ENCODE measurements at places on chromosomes 13 and 19.

GRCh38 chr19:13079542-13079986, 23.1 kb downstream of the LYL1 start:
- DNase-seq = no peak

- DNase-seq = no peak
These were observed 1.3 kb upstream of the PVR start for GRCh38 chr19:44642377-44642776.

DNA sequence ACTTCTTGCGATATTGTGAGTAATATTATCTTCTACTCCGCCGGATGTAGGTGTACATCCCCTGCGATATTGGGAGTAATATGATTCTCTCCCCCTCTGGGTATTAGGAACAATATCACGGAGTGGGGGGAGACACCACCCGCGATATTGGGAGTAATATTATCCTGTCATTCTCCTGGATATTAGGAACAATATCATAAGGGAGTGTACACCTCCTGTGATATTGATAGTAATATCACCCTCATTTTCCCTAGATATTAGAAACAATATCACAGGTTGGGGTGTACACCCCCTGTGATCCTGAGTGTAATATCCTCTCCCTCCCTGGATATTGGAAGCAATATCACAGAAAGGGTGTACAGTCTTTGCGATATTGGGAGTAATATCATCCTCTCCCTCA, 64.3 kb upstream of the CEACAM21 start:
- no peak for DNase-seq

- no peak for DNase-seq
These were observed 13.9 kb upstream of the PLAUR start for GRCh38 chr19:43683905-43684304.

DNA sequence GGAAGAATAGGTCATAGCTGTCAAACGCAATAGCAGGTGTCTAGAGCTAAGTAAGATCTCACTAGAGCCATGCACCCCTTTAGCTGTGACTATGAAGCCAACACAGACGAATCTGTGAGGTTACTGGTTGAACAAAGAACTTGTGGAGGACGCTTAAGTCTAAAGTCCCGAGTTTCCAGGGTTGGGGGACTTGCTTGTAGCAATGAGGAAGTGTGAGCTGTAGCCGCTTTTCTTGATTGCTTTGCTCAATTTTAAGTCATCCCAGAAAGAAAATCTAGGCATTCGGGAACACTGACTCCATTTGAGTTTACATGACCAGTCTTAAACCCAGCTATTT, 1.6 kb downstream of the GPC5 start:
- DNase-seq = no peak

- no peak for DNase-seq
These were observed 65.8 kb downstream of the ZIC5 start for GRCh38 chr13:99905814-99906213.

DNA sequence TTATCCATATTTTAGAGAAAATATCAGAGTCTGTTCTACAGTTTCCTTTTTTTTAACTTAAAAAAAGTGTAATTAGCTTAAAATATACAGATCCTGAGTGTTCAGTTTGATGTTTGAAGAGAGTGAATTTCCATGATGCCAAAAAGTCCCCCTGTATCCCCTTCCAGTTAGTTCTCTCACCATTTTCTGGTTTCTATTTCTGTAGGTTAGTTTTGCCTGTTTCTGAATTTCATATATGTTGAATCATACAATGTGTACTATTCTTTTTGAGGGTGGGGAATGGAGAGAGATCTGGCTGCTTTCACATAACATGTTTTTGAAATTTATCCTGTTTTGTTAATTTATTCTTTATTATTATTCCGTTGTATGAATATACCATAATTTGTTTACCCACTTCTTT, 95.9 kb downstream of the PDS5B start:
- no peak for DNase-seq

DNA sequence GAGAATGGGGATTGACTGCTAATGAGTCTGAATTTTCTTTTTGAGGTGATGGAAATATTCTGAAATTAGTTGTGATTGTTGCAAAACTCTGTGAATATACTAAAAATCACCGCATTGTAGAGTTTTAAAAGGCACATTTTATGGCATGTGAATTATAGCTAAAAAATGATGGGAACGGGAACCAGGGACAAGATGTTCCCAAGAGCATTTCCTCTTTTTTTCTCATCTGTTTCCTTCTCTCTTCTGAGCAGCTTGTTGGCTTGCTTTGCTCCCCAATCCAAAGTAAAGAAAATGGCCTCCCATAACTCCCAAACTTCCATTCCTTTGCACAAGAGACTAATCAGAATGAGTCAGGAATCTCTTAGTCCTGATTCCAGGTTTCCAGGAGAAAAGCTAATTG, 459.2 kb downstream of the TSHZ3 start:
- DNase-seq = no peak

- no peak for DNase-seq
These were observed 96.0 kb downstream of the UBL3 start for GRCh38 chr13:29754473-29754806.

DNA sequence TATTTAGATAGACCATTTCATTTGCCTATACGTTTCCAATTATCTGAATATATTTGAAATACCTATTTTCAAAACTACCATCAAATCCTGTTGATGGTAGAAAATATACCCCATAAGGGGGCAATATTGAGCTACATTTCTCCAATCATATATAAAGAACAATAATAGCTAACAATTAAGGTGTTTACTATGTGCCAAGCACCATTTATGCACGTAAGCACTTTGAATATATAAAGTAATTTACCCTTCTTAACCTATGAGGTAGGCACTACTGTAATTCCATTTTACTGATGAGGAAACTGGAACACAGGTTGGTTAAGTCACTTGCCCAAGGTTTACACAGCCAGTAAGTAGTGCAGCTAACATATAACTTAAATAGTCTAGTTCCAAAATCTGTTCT, 79.2 kb downstream of the UBL3 start:
- DNase-seq = no peak

DNA sequence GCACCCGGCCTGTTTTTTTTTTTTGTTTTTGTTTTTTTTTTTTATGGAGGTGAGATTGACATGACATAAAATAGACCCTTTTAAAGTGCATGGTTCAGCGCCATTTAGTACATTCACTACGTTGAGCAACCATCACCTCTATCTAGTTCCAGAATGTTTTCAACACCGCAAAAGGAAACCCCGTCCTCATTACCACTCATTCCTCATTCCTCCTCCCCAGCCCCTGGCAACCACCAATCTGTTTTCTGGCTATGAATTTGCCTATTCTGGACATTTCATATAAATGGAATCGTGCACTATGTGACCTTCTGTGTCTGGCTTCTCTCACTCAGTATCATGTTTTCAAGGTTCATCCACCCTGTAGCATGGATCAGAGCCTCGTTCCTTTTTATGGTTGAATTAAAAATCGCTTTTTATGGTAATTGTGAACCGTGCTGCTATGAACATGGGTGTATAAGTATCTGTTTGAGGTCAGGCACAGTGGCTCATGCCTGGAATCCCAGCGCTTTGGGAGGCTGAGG, 9.9 kb upstream of the ADGRE5 start:
- no peak for DNase-seq

GRCh38 chr19:1893791-1894190, 8.5 kb upstream of the ABHD17A start:
- no peak for DNase-seq

DNA sequence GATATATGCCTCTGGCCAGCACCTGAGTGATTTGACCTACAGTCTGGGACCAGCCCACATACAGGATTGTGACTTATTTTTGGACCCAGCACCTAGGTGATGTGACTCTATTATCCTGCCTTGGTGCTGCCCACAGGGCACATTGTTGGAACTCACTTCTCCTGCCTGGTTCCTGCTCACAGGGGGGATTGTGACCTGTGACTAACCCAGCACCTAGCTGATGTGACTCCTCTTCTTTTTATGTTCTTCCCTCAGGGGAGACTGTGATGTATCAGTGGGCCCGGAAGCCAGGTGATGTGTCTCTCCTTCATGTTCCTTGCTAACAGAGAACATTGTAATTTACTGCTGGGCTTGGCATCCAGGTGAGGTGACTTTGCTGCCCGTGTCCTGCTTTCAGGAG, 63.0 kb upstream of the ZNF724 start:
- no peak for DNase-seq

GRCh38 chr13:102779436-102780159, 6.0 kb upstream of the TEX30 start:
- no peak for DNase-seq

DNA sequence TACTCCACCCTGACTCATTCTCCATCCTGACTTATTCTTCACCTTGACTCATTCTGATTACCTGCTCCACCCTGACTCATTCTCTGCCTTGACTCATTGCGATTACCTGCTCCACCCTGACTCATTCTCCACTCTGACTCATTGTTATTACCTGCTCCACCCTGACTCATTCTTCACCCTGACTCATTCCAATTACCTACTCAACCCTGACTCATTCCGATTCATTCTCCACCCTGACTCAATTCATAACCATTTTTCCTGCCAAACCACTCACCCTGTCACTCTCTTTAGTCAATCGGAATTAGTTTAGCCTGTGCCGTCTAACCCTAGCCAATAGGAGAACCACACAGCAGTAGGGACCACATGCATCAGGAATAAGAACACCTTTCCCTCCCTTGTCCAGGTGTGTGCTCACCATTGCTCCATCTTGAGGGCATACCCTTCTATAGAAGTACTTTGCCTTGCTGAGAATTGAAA, 1227.4 kb upstream of the PCDH20 start:
- DNase-seq = no peak

DNA sequence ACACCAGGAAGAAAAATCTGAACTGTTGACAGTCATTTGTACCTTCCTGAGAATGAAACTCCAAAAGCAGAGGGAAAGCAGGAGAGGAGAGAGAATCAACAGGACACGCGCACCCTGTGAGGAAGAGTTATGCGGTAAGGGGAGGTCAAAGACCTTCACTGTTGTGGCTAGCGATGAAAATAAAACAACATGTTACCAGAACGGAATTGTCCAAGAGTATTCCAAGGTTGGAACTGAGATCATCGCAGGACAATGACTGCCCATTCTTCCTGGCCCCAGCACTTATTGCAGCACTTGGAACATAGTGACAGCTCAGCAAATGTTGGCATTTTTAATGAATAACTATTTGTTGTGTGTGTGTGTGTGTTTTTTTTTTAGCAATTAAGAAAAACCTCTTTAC, 176.0 kb upstream of the TSC22D1 start:
- no peak for DNase-seq

GRCh38 chr13:97352815-97353214, 81.2 kb upstream of the RAP2A start:
- DNase-seq = no peak

DNA sequence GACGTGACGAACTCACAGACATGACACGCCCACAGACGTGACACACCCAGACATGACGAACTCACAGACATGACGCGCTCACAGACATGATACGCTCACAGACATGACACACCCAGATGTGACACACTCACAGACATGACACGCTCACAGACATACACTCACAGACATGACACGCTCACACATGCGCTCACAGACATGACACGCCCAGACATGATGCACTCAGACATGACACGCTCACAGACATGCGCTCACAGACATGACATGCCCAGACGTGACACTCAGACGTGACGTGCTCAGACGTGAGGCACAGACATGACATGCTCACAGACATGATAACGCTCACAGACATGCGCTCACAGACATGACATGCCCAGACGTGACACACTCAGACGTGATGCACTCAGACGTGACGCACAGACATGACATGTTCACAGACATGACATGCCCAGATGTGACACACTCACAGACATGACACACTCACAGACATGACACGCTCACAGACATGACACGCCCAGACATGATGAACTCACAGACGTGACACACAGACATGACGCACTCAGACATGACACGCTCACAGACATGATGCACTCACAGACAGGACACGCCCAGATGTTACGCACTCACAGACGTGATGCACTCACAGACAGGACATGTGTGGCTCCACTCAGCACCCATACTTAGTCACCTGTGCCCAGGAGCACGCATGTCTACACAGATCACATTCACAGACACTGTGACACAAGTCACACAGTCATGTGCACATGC, 8.1 kb downstream of the ERFL start:
- no peak for DNase-seq

GRCh38 chr19:46603195-46603637, 2.1 kb downstream of the CALM3 start:
- DNase-seq = no peak

GRCh38 chr19:7440188-7440975, 48.5 kb downstream of the PEX11G start:
- DNase-seq = no peak

DNA sequence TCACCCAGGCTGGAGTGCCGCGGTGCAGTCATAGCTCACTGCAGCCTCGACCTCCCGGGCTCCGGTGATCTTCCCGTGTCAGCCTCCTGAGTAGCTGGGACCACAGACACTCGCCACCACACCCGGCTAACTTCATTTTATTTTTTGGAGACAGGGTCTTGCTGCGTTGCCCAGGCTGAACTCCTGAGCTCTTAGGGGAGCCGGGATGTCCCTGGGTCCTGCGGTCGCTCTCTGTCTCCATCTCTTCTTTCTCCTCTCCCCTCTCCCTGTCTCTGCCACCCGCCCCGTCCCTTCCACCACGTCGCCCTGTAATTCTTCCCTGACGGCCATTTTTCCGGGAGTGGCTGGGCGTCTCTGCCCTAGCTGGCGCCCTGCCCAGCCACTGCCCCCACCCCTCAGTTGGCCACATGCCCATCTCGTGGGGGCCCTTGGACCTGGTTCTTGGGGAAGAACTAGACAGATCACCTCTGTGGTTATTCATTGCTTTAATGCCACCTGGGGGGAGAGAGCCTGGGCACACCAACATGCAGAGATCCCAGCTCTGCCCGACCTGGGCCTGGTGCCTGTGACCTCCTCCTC, 18.9 kb downstream of the ARID3A start:
- DNase-seq = no peak

DNA sequence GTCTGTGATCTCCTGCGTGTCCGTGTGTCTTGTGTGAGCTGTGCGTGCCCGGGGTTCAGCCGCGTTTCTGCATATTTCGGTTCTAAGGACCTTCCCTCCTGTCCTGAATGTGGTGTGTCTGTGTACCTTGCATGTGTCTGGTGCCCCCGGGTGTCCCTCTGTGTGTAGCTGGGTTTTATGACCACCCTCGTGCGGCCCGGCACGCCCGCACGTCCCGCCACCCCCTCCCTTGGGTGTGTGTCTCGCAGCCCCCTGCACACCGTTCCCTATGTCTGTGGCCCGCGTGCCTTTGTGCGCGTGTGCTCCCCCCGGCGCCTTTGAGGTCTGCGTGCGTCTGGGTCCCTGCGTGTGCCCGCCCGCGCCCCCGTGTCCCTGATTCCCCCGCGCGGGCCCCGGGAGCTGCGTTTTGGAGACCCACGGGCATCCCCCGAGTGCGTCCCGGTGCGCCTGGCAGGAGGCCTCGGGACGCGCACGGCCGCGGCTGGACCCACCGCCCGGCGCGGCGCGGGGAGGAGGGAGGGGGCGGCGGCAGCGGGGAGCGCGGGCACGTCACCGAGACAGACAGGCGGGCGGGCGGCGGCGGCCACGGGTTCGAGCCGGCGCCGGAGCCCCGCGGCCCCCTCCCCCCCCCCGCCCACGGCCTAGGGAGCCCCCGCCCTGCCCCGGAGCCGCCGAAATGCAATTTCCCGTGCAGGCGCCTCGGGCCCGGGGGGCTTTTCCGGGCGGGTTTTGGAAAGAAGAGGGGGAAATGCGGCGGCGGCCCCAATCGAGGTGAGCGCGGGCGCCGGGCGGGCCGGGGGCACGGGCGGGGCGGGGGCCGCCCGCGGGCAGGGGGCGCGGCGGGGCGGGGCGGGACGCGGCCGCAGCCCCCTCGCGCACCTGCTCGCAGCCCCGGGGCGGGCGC, 12.0 kb upstream of the NANOS3 start:
- DNase-seq = no peak

- peak; percentile 86 for DNase-seq
These were observed at the start of gene HRC for GRCh38 chr19:49155005-49155819. Gene HRC, minus strand, starts transcription at chr19:49155396. Its CDS starts 159 bp downstream, at chr19:49155237.

All from heart left ventricle (tissue), 16 donors.